Cerebellar nuclear complex (tissue), 1 donor: ENCODE measurements at places on chromosomes 6 and 20.

DNA sequence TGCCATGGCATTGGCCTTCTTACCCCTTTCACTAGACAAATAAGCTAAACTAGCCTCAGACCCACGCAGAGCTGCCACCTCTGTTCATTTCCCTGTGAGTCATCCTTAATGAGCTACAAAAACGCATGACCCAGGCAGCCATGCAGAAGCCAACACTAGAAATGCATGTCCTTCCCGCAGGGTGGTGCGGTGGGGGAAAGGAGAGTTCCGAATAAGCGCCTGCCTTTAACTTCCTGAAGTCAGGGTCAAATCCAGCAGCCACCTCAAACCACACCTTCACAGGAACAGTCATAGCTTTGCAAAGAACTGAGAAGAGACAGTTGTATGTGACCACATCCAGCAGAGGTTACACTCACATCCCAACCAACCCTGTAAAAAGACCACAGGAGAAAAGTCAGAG lies 40.4 kb downstream of the IRF4 start:
- DNase-seq = no peak

DNA sequence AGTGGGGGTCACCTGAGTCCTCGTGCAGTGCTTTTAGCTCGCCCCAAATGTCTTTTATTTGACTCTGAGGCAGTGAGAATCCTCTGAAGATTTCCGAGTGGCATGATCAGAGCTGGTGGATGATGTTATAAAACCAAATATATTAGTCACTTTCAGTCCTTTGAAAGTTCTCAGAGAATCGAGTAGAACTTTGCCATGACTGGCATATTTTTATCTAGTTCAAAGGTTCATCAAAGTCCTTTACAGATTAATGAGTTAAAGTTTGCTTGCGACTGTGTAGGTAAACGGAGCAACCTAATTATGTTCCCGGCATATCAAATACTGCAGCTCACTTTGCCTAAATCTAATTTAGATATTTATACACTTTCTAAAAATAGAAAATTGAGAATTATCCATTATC lies 498.5 kb upstream of the NOX3 start:
- no peak for DNase-seq

DNA sequence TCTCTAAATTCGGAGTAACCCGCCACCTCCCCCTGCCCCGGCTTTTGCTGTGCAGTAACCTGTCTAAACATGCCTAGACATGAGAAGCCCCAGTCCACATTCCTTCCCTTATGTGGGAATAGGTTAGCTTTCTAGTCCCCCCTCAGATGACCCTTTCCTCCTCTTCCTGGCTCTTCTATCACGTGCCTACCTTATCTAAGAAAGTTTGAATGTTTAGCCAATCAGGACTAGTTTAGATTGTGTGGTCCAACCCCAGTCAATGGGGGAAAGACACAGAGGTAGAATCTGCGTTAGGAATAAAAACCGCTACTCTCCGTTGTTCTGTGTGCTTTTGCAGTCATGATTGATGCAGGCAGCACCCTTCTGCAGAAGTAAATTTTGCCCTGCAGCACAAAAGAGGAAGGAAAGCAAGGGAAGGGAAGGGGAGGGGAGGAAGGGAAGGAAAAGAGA lies 69.0 kb upstream of the CD93 start:
- no peak for DNase-seq

DNA sequence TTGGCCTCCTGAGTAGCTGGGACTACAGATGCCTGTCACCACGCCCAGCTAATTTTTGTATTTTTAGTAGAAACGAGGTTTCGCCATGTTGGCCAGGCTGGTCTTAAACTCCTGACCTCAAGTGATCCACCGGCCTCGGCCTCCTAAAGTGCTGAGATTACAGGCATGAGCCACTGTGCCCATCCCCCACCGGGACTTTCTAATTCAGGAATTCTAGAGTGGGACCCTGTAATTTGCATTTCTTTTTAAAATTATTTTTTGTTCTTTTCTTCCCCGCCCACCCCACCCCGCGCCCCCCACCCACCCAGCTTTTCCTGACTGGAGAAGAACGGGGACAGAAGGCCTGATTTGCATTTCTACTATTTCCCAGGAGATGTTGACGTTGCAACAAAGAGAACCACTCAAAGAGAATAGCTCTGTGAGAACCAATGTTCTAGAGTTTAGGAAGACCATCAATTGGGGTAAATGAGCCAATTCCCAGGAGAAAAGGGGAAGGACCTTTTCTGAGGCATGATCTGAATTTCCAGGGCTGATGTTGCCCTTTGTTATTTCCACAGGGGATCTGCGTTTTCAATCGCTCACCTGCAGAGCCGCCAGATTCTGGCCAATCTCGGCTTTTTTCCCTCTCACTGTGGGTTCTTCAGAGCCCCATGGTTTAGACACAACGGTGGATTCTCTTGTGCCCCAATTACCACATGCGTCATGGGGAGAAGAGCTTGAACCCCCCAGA lies 33.2 kb upstream of the TFAP2C start:
- DNase-seq = no peak

- DNase-seq = no peak
These were observed 38.2 kb downstream of the HLA-A start for GRCh38 chr6:29980511-29980910.

- DNase-seq = no peak
These were observed 174.3 kb upstream of the TNFAIP3 start for GRCh38 chr6:137692806-137693205.

- DNase-seq = no peak
These were observed 307.2 kb upstream of the THEMIS start for GRCh38 chr6:128208078-128208477.

DNA sequence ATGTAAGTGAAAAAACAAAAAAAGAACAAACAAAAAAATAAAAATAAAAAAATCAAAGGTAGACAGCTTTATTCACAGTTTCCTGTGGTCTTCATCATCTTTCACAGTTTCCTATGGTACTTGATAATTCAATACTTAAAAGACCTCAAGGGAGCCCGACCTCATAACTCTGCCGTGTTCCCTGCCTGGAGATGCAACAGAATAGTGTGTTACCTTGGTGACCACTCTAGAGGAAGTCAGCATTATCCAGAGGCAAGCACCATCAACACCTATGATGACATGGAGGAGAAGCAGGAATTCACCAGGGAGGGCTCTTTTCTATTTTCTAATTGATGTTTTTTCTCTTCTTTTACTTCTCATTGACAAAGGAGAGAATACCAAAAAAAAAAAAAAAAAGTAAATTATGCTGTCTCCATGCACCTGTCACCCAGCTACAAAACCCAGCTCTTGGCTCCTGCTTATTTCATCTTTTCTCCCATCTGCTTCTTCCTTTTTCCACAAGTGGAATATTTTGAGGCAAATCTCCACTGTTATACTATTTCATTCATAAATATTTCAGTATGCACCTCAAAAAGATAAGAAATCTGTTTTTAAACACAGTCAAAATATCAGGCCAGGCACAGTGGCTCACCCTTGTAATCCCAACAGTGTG lies 95.8 kb upstream of the STXBP5 start:
- DNase-seq = no peak

GRCh38 chr20:4119854-4120209 lies 104.5 kb upstream of the RNF24 start:
- DNase-seq = no peak

GRCh38 chr6:158539413-158539812 lies 20.5 kb upstream of the TMEM181 start:
- no peak for DNase-seq

DNA sequence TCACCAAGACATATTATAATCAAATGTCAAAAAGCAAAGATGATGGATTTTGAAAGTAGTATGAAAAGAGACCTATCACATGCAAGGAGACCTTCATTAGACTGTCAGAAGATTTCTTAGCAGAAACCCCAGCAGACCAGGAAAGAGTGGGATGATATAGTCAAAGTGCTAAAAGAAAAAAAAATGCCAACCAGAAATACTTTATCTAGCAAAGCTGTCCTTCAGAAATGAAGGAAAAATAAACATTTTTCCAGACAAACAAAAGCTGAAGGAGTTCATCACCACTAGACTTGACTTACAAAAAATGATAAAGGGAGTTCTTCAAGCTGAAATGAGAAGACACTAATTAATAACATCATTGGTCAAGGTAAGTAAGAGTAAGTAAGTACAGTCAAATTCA lies 251.2 kb upstream of the SASH1 start:
- DNase-seq = no peak

DNA sequence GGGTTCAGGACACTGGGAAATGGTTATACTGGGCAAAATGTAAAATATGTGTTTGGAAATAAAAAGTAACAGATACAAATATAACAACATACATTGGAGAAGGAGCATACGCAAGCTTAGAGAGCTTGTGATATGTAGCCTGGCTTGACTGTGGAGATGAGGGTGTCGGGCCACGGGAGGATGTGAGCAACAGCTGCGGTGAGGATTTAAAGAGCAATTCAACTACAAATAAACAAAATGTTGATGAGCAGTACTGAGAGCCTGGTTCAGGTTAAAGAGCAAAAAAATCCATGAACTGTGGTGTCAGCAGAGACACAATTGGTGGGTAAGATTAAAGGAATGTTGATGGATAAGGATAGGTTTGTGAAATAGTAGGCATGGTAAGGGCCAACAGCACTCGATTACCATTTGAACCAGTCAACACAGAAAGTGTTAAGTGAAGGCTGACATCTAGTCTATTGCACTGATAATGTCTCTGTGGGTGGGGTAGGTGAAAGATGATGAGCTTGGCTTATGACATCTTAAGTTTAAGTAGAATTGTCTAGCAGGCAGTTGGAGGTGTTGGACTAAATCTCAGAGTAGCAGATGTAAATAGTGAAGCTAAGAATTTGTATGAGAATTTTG lies 723.2 kb downstream of the EPM2A start:
- no peak for DNase-seq

DNA sequence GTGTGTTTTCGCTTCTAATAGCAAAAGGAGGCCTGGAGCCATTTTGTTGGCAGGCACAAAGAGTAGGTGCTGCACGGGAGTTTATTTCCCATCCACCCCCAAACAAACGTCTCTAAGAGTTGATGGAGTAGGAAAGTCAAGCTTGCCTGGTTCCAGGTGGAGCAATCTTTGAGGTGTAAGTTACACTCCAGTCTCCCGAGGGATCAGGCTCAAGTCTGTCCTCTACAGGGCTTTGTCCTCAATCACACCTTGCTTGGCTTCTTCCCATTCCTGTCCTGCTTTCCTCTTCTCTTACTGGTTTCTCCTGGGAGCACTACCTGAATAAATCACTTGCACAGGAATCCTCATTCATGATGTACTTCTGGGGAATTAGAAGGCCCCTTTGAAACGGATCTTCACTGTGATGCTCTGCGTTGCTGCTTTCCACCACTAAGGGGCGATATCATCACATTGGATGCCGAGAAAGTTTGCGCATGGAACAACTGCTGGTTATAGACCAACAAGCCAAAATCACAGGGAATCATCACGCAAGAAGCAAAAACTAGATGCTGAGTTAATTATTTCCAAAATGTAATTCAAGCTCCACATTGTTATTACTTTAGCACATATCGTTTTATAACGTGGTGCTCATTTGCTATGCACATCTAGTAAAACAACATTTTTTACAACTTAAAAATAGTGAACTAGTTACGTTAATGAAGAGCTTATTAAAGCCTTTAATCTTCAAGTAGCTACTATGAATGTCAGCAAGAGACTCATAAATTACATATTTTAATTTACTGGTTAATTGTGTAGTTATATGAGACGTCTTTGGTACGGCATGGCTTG lies 156.8 kb downstream of the DNAH8 start:
- DNase-seq = no peak

DNA sequence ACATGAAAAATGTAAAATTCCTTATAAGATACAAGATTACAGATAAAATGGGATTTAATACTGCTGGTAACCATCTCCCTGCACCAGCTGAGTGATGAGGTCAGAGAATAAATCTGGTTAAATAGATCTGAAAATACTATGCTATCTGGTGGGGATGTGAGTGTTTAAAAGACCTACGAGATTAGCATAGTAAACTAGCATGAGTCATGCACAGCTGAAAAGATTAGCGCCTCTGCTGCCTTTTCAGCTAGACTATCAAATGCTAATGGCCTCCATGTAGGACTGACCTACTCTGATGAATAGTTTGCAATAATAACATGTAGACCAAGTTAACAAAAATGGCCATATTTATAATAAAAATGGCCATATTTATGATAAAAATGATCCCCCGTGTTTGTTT lies 553.3 kb downstream of the C6orf118 start:
- DNase-seq = no peak

DNA sequence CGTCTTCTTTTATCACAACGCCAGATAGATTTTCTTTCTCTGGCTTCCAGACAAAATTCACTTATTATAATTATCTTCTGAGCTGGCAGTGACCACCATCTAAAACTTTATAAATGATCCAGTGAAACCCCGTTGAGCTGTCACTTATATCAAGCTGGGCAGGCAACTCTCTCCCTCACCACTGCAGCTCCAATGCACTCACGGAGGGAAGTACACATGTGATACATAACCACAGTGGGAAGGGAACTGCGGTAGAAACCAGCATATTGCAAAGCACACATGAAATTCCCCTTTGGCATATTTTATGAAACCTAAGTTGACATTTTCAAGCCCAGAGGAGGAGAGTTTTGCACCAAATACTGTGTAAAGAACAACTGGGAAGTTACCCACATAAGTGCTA lies 536.9 kb downstream of the HACE1 start:
- no peak for DNase-seq

- no peak for DNase-seq
These were observed 303.0 kb downstream of the FOXC1 start for GRCh38 chr6:1912731-1913130.

DNA sequence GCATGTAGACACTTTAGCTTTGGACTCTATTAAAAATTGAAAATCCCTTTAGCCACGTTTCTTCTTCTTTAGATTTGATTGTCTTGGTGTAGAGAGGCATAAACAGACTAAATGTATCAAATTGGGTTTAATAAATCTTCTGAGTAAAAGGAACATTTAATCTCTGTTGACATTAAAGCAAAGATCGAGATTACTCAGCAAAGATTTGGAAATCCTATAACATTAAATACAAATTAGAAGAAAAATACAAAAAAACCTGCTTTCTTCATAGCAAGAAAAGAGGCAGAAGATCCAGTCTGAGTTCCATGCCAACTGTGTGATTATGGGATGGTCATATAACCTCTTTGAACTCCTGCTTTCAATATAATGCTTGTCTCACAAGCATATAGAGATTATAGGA lies 172.3 kb downstream of the GJA1 start:
- no peak for DNase-seq
